MM.1S (cell line): ENCODE measurements at places on chromosomes 4 and X.

DNA sequence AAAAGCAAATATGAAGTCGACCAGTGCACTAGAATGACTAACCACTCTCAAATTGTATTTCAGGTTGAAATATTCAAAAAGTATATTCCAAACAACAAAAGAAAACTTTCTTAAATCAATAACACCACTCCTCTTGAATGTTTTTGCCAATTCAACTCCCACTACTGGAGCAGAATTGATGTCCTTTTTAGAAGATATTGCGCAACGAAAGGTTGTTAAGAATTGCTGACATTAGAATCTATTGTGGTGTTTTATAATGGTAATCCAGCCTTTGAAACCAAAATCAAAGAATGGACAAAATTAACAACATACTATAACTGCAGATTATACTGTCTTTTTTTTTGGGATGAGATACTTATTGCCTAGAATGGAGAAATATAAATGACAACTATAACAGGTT, 331.3 kb downstream of the GRXCR1 start:
- DNase-seq: no peak

DNA sequence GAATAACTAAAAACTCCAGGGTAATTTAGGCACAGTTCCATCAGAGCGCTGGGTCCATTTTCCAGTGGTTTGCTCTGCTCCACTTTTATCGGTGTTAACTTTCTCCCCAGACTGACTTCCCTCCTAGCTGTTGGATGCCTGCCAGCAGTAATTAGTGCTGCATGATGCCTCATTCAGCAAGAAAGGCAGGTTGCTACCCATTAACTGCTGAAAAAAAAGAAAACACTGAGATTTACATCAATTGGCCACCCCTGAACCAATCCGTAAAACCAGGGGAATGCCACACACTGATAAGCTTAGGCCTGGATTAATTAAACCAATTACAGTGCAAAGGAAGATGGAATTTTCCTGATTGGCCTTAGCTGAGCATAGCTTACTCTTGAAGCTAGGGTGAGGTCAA, 182.4 kb upstream of the CXXC4 start:
- DNase-seq: no peak

DNA sequence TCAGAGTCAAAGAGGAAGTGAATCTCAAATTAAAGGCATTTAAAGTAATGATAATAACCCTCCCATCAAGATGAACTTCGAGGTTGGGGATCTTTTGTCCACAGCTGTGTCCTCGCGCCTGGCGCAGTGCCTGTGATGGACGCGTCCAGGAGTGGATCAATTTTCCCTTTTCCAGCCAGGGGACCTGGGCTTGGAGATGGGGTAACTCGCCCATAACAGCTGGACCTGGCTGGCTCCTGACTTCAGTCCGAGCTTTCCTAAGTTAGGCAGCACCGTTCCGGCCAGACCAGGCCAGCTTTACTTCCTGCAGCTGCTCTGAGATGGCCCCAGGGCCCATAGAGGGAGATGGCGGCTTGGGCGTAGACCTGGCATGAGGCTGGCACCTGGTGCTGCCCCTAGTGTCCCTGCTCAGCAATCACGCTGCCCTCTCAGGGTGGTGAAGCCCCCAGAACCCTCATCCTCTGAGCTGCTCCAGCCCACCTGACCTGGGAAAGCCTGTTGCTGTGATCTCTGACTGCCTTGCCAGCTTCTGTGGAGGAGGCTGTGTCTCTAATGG, 23.9 kb downstream of the ADRA2C start:
- DNase-seq: no peak

DNA sequence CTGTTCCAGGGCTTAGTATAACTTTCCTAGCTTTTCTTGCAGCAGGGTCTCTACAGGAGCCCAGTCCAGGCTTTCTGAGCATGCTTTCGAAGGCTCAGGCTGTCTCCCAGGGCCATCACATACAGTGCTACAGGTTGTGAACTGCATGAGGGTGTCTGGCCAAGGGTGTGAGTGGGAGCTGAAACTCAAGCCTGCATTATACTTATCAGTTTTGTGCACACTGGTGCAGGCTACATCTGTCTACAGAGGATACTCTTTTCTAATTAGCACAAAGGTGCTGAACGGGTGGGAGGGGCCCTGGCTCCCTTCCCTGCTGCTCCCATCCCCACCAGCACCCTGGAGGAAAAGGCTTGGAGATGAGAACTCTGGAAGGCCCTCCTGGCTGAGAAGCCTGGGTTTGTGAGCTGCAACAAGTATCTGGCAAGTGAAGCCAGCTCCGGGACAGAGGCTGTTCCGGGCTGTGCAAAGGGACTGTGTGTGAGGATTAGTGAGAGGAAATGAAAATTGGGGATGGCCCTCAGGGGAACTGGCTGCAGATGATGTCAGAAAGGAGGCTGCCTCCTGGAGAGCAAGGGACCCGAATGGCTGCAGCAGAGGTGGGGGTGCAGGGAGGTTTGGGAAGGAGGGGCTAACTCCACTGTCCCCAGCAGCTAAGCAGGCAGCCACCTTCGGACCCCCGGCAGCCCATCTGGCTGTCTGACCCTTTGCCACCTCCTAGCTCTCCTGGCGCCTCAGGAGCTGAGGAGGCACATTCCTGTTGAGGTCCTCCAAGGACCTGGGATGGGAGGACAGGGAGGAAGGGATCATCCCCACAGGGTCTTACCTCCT, 68.5 kb downstream of the EFNB1 start:
- DNase-seq: no peak

DNA sequence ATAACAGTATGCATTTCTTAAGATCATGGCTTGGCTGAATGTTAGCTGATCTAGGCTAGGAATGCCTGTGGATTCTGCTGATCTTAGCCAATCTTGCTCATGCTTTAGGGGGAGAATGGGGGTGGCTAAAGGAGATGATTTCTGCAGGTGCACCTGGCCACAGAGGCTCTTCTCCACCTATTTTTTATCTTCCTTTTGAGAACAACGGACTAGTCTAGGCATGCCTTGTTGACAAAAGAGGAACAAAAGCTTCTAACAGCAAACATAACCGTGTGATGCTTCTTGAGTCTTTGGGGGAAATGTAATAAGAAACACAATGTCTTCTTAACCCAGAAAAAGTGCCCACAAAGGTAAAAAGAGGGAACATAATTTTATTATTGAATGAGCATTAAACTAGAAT, 743.5 kb downstream of the ARAP2 start:
- DNase-seq: peak; percentile 67

- DNase-seq: peak; percentile 75
These were observed 350.8 kb upstream of the KLF3 start for GRCh38 chr4:38313175-38313574.

GRCh38 chrX:5907207-5907606, 321.5 kb downstream of the NLGN4X start:
- DNase-seq: no peak

- DNase-seq: no peak
These were observed 229.5 kb downstream of the GALNTL6 start for GRCh38 chr4:172042714-172043114.

GRCh38 chr4:31234494-31234893, 514.3 kb downstream of the PCDH7 start:
- peak; percentile 75 for DNase-seq

- no peak for DNase-seq
These were observed 2.1 kb upstream of the GALNT7 start for GRCh38 chr4:173166491-173166890.

DNA sequence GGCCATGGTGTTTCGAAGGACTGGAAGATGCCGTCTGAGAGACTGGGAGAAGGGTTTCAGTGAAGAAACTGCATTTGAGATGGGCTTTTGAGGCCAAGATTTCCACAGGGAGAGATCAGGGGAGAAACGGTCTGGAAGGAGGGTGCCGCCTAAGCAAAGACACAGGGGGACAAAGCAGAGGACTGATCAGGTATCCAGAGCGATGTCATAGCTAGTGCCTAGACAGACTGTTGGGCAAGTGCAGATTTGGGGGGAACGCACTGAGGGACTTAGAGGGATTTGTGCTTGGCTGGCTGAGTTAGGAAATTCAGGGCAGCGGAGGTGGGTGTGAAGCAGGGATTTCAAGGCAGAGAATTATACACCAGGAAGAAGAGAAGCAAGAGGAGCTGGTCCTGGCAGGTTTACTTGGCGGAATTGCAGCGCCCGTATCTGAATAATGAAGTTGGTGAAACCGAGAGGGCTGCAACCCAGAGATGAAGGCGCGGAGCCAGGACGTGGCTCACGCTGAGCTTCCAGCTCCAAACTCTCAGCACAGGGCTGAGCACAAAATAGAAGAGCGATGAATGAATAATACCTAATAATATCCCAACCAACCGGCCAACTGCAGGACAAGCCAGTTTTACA, 106.9 kb downstream of the MAML3 start:
- DNase-seq: no peak

DNA sequence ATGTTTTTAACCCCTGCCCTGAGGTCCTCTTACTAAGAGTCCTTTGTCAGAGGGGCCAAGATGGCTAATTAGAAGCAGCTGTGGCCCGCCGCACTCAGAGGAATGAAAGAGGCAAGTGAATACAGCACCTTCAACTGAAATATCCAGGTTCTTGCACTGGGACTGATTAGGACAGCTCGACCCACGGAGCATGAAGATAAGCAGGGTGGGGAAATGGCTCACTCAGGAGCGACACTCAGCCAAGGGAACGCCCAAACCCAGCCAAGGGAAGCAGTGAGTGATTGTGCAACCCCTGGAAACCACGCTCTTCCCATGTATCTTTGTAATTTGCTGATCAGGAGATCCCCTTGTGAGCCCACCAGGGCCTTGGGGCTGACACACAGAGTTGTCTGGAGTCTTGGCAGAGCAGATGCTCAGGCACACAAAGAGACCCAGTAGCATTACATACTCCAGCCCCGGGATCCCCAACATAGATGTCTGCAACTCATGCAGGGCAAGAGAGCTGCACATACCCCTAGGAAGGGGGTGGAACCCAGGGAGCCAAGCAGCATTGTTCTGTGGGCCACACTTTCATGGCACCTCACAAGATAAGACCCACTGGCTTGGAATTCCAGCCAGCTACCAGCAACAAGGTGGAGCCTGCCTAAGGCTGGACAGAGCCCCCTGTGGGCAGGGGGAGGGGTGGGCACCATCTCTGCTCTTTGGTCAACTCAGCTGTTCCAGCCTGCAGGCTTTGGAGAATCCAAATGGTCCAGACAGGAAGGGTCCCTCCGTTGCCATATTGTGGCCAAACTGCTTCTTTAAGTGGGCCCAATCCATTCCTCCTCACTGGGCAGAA, 23.3 kb downstream of the F8A3 start:
- no peak for DNase-seq

DNA sequence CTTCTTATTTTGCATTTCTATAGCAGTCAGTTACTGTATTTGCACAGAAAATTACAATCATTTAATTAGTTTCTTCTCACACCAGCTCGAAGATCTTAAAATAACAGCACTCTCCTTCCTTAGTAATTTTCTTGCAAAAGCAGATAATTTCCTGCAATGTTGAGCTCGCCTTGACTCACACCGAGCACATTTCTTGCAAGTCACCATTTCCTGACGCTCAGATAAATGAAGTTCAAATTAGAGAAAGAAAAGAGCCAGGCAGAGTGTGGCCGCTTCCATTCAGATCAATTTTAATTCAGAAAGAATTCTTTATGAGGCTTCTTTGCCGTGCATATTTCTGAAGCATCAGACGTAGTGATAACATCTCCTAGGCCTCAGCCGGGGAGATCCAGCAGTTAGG, 10.1 kb downstream of the SORCS2 start:
- no peak for DNase-seq

DNA sequence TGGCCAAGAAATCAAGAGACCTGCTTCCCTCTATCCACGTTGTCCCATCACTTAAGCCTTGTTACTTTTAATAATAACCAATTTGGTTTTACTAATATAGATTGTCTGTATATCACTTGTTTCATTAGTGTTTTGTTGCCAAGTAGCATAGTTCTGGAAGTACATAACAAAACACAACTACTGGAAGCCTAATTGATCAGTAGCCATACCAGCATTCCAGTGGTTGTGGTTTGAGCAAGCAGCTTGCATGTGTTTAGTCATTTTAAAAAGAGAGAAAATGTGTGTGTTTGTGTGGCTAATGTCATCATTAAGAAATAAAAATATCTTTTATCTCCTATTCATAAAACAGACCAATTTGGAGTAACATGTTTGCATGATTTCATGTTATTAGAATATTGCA, 70.8 kb downstream of the PTPN13 start:
- DNase-seq: no peak

DNA sequence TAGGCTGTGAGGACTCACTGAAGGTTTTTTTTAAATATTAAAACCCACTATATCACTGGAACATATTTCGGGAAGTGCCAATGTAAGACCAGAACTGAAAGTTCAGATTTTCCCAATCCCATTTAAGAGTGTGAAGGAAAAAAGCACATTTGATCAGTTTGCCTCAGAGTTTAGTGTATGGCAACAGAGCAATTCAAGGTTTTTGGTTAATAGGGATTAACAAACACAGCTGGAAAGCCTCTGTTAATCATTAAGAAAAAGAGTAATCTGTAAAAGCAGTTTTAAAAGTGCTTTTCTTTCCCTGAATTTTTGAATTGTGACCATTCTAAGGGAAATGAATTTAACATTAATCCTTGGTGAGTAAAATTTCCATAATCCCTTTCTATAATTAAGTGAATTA, 60.4 kb downstream of the NPY5R start:
- DNase-seq: no peak

GRCh38 chr4:43244688-43245382, 352.3 kb downstream of the GRXCR1 start:
- DNase-seq: peak; percentile 86

DNA sequence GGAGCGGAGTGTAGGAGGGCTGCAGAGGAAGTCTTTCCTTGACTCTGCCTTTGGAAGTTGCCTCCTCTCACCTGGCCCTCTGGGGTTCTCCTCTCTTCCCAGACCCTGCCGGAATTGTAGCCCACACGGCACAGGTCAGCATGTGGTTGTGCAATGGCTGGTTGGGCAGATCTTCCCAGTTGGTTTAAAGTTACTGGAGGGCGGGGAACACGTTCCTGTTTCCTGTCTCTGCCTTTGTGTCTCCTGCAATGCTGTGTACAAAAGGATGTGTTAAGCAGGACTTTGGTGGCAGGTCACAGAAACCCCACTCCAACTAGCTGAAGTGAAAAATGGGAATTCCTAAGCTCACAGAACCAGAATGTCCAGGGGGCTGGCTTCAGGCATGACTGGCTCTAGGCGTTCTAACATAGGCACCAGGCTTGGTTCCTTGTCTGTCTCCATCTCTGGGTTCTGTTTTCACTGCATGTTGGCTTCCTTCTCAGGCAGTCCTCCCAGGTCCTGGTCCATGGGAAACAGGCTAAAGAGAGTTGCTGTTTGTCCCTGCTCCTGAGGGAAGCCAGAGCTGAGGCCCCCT, 19.9 kb downstream of the SORCS2 start:
- DNase-seq: no peak

- DNase-seq: no peak
These were observed 133.6 kb downstream of the CPE start for GRCh38 chr4:165512424-165512823.

- no peak for DNase-seq
These were observed 236.6 kb downstream of the LDB2 start for GRCh38 chr4:16661813-16662212.
